ENCODE measurements at places on chromosomes 11 and 22. TPM values are rescaled to one million over a fixed set of nuclear protein-coding genes. Genes with fewer than 3 reads are reported as not detected.

C11orf16 gene
- total RNA-seq, result not detected

MMP8 gene
- not detected for total RNA-seq

FGF3 gene
- not detected for total RNA-seq

CELSR1 gene
- 85.0 TPM for total RNA-seq

CHRM1 gene
- not detected for total RNA-seq

PDGFD gene
- 2.0 TPM for total RNA-seq

C11orf87 gene
- total RNA-seq, result not detected

FGF4 gene
- not detected for total RNA-seq

OR5T2 gene
- total RNA-seq, result not detected

CABP4 gene
- total RNA-seq, result not detected

SLC5A1 gene
- total RNA-seq, result not detected

CCDC188 gene
- total RNA-seq, result not detected

SIK2 gene
- 7.1 TPM for total RNA-seq

INS gene
- total RNA-seq, result not detected

DNA sequence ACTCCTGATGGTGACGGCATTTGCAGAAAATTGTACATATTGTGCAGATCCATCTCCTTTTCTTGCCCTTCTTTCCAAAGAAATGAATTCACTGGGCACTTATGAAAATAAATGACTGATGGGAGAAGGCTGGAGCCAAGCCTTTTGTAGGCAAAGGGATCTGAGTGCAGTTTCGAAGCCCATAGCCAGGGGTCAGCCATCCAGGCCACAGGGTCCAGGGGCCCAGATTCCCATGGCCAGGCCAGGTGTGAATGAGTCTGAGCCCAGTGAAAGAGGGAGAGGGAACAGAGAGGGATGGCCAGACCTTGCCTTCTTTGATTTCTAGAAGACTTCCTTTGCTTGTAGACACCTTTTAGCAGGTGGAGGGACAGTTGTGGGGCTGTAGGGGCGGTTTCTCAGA, 209.1 kb downstream of the KIRREL3 start:
- DNase-seq, result no peak

- DNase-seq, result no peak
Observed at GRCh38 chr11:5304046-5304445, 2.3 kb upstream of the OR51B4 start.

DNA sequence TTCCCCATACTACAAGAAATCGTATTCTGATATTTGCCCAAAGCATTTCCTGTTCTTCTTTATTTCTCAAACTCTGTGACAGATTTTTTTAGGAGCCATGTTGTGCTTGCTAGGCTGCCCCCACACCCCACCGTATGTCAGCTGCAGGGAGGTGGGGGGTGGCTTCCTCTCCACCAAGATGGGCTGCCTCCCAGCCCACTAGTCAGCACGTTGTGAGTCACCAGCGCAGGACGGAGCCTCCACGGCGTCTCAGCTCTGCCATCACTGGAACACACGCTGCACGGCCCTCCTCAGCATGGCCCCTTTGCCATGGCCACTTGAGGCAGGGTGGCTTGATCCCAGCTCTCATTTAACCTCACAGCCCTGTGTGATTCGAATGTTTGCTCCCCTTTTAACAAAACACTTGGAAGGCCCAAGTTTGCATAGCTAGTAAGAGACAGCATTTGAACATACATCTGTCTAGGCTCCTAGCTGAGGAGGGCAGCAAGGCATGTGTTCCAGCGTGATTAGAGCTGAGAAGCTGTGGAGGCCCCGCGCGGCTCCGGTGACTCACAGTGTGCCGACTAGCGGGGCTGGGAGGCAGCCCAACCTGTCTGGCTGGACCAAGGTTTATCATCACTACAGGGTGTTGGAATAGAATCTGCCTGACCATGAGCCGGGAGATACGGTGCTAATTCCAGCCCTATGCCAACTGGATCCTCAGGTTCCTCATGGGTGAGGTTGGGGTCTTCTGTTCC, 180.7 kb upstream of the NCAM1 start:
- no peak for DNase-seq

- DNase-seq, result no peak
Observed at GRCh38 chr11:46697303-46697702, 3.1 kb downstream of the ARHGAP1 start.

DNA sequence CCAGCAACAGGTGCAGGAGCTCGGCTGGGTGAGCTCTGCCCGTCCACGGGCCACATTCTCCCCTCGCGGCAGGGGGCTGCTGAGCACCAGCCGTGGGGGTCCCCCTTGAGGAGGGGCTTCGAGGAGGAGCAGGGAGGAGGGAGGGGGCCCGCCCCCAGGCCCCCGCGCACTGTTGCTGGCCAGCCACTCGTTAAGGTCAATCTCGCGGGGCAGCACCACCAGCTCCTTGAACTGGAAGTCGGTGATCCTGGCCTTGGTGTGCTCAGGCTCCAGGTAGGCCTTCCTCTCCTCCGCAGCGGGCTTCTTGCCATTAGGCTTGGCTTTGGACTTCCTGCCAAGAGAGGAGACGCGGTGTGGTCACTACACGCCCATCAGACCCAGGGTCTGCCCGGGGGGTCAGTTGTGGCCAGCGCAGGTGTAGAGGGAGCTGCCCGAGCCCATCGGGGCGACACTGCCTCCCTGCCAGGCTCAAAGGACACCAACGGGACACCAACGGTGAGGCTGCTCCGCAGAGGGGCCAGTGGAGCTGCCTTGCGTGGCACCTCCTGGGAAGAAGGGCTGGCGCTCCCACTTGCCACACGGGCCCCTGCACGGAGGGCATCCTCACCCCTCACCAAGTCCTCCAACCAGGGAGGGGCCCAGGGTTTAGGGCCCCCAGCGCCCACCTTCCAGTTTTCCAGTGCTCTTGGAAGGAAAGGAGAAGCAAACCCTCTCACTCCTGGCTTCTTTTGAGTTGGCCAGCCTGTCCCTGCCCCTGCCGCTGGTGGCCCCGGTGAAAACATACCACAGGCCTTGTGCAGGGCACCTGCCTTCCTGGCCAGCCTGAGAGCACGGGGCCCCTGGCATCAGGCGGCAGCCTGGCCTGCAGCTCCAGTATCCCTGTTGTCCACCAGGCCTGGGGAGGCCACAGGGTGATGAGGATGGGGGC, 5.8 kb downstream of the MOB2 start:
- DNase-seq, result no peak

- no peak for DNase-seq
Observed at GRCh38 chr22:47449508-47450270, 687.2 kb downstream of the TBC1D22A start.

- DNase-seq, result no peak
Observed at GRCh38 chr11:62148271-62148980, 24.6 kb downstream of the INCENP start.

- no peak for DNase-seq
Observed at GRCh38 chr11:97218011-97218410, 828.2 kb downstream of the JRKL start.

DNA sequence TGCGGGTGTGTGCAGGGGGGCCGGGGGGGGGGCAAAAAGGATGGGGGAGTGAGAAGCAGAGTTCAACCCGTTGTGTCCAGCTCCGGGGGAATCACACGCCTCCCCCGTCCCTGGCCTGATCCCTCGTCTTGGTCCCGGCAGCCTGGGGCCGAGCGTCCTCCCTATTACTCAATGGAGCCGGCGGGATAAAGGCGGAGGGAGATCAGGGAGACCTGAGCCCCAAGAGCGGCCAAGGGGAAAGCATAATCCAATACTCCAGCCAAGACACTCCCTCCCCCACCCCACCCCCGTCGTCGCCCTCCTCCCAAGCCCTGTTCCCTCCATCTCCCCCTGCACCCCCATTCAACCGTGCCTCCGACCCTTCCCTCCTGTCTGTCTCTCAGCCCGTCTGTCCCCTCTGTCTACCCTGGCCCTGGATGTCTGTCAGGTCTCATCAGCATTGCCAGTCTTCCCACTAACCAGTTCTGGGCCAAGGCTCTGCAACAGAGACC, 2.6 kb downstream of the PHOX2A start:
- no peak for DNase-seq

- no peak for DNase-seq
Observed at GRCh38 chr22:31346255-31346732, at the start of gene PATZ1. Gene PATZ1 (minus strand): TSS chr22:31346346. CDS start chr22:31345602, 744 bp downstream.

DNA sequence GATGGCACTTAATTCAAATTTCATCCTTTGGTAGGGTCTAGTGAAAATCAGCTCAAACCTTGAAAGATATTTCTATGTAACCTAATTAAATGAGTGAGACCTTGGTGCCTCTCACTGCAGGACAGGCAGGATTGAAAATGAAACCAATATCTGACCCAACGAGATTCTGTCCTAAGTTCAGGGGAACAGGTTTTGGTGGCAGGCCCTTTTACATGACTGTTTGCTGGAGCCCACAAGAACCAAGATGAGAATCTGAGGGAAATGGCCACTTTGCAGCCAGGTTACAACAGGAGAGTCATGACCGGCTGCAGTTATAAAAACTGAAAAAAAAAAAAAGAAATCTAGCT, 130.2 kb downstream of the TRIM44 start:
- no peak for DNase-seq

GRCh38 chr11:39541945-39542351, 1917.5 kb downstream of the LRRC4C start:
- no peak for DNase-seq

- DNase-seq, result no peak
Observed at GRCh38 chr11:10784232-10785145, 24.2 kb downstream of the EIF4G2 start.

DNA sequence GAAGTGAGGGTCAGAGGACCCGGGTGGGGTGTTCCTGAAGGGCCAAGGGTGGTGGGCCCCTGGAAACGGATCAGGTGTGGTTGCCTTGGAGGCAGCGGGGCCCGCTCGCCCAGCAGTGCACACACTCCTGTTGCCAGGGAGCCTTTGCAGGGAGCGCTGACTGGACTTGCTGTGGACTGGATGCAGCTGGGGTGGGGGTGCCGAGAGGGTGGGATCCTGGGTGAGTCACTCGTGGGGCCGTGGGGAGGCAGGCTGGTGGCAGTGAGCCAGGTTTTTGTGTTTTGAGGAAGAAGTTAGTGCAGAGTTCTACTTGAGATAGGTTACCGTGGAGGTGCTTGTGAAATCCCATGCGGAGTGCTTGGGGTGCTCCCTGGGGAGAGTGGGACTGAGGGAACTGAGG, 1.3 kb downstream of the MRPL23 start:
- DNase-seq, result no peak

GRCh38 chr11:64659417-64660144, 63.4 kb downstream of the NRXN2 start:
- DNase-seq, result peak; percentile 15

- peak; percentile 78 for DNase-seq
Observed at GRCh38 chr11:36431429-36432092, 78.5 kb downstream of the TRAF6 start.

GRCh38 chr11:44505581-44506054, 59.8 kb upstream of the CD82 start:
- no peak for DNase-seq

DNA sequence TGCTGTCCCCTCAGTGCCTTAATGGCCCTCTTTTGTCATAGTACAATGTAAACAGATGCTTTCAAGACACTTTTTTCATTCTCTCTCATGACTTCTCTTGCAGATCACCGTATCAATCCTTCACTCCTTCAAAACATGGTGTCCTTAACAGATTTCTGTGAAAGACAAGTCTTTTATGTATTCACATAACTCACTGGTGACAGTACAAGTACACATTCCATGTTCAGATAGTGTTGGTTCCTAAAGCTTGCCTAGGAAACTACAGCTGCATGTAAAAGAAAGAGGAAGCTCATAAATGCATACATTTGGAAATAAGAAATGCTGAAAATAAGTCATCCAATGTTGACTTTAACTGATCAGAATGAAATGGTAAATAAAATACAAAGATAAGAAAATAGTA, 5.0 kb upstream of the OR52E6 start:
- no peak for DNase-seq

DNA sequence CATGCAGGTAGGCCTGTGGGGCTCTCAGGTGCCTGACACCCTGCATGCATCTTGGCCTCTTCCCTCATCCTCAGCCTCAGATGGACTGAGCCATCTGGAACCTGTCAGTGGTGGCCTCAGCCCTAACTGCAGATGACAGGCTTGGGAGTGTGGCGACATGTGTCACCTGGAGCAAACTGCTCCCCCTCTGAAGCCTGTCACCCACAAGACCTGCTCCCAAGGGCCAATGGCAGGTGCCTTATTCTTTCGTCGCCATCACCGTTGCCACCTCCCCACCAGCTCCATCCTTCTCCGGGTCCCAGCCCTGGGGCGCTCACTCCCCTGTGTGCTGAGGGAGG, 3.6 kb upstream of the SEPTIN5 start:
- no peak for DNase-seq

DNA sequence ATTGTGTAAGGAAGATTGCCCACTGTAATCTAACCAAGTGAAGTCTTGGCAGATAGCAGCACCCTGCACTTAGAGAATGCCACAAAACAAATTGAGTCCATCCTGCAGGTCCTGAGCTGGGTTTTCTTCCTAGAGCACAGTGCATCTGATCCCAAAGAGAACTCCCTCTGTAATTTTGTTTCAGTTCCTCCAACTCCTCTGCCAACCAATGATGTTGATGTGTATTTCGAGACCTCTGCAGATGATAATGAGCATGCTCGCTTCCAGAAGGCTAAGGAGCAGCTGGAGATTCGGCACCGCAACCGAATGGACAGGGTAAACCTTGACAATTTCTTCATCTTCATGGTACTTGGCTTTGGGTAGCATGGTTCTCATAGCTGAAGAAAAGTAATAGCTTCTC, 33.1 kb upstream of the ST14 start:
- DNase-seq, result no peak

GRCh38 chr22:19764636-19765476, 4.3 kb downstream of the TBX1 start:
- DNase-seq, result no peak

DNA sequence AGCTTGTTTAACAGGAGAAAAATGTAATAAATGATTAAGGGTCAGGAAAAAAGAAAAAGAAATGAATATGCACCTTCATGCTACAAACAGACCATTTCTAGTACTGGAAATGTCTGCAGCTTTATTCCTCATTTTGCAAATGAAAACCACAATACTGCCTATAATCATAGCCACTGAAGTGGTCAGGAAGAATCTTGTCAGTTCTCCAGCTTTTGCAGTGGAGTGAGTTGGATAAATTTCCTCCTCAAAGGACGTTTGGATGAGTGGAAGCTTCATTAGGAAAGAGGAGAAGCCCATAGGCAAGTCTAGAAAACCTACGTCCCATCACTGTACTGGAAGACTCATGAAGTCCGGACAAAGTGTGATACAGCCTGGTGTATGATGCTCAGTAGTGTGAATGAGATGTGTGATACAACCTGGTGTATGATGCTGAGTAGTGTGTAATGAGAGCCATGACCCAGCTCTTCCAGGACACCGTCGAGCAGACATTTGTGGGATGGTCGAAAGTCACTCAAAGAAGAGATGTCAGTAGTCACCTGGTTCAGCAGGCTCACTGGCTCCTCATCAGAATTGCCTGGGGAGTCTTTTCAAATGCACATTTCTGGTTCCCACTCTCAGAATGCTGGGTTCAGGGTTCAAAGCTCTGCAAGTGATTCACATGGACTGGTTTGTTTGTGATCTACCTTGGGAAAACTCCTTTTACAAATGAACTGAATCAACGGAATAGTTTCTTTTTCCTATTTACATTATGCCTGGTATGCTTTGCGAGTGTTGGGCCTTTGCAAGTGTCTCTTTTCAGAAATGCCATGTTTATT, 101.3 kb downstream of the PDHX start:
- no peak for DNase-seq
